ENCODE measurements at places on chromosomes 1 and 21. TPM values are rescaled to one million over a fixed set of nuclear protein-coding genes. Genes with fewer than 3 reads are reported as not detected.

ZBTB7B gene
- total RNA-seq = 14.5 TPM

RGS18 gene
- total RNA-seq = not detected

TLCD4 gene
- total RNA-seq = 0.84 TPM

SLC45A3 gene
- 2.5 TPM for total RNA-seq

PROX1 gene
- total RNA-seq = not detected

GNL2 gene
- total RNA-seq = 40.3 TPM

Measured in bronchus fibroblast of lung (primary cell).